Regular cardiac myocyte (primary cell): ENCODE measurements at places on chromosomes 7 and 10. TPM values are rescaled to one million over a fixed set of nuclear protein-coding genes. Genes with fewer than 3 reads are reported as not detected.

FAM25G gene
- not detected in 2 replicates for total RNA-seq

MET gene
- total RNA-seq, result 67.1 and 105 TPM in 2 replicates

MAP3K8 gene
- 5.8 and 22.6 TPM in 2 replicates for total RNA-seq

AMPH gene
- total RNA-seq, result 0.28 and 1.2 TPM in 2 replicates

CEP55 gene
- 8.7 and 74.0 TPM in 2 replicates for total RNA-seq

TOMM7 gene
- 154 and 279 TPM in 2 replicates for total RNA-seq

TSPAN12 gene
- 4.2 and 5.9 TPM in 2 replicates for total RNA-seq
